ENCODE measurements at places on chromosomes 2 and 18.

GRCh38 chr2:170177950-170178781 lies at the start of gene MYO3B:
Gene MYO3B, plus strand, starts transcription at chr2:170178147. Its CDS starts 141 bp downstream, at chr2:170178288.
- no peak for DNase-seq

GRCh38 chr2:60246583-60246982 lies 306.9 kb downstream of the BCL11A start:
- no peak for DNase-seq

DNA sequence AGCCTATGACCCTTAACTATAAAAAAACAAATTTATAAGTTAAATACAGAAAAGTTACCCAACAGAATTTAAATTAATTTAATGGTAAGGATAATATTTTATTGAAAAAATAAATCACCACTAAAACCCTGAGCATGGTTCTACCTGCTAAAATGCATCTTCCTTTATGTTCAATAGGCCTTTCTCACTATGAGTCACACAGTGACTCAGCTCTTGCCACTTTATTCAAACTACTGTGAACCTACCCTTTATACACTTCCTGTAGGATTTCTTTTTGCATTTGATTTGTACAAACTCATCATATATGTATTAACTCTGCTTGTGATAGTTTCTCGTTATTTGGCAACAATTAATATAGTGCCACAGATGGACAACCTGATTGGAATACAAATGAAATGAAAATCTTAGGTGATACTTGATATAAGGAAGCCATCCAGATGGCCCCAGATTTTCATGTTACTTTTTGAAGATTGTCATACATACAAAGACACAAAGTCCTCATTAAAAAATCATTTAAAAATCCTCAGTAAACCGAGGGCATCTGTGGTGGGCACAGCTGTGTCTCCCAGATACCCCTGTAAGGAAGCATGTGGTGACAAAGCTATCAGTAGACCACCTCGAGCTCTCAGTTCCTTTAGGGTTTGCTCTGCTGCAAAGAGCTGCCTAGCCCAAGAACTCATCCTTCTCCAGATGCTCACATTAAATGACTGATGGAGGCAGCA lies 55.2 kb upstream of the COBLL1 start:
- DNase-seq = no peak

- no peak for DNase-seq
These were observed at the start of gene CD226 for GRCh38 chr18:69947361-69948133. Gene CD226, minus strand, starts transcription at chr18:69947873. Its CDS starts 467 bp downstream, at chr18:69947406.

DNA sequence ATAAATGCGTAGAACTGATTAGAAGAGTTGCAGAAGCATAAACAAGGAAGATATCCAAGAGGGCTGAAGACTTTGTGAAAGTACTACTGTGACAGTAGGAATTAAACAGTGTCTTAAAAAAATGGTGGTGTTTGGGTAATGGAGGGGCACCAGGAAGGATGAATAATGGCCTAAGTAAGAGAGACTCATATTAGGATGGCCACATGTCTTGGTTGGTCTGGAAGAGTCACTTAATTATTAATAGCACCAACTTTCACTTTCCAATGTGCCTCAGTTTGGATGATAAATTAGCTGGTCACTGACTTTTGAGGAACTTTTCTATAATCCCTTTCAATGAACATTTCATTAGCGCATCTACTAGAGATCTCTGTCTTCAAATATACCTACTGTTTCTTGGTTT lies 372.2 kb downstream of the NYAP2 start:
- no peak for DNase-seq

DNA sequence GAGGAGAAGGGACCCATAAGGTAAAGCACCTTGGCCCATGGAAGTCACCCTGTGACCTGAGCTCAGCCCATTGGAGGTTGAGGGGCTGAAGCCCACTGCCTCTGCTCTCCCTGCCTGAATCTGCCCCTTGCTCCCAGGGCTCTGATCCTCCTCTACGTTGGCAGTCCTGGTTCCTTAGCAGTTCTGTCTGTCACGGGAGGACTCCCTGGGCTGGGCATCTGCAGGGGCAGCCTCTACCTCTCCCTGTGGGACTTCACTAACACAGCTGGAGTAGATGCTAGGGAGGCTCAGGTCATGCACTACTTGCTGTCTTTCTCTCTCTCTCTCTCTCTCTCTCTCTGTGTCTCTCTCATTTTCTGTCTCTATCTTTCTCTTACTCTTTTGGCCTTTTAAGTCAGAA lies 8.7 kb downstream of the GYPC start:
- no peak for DNase-seq

DNA sequence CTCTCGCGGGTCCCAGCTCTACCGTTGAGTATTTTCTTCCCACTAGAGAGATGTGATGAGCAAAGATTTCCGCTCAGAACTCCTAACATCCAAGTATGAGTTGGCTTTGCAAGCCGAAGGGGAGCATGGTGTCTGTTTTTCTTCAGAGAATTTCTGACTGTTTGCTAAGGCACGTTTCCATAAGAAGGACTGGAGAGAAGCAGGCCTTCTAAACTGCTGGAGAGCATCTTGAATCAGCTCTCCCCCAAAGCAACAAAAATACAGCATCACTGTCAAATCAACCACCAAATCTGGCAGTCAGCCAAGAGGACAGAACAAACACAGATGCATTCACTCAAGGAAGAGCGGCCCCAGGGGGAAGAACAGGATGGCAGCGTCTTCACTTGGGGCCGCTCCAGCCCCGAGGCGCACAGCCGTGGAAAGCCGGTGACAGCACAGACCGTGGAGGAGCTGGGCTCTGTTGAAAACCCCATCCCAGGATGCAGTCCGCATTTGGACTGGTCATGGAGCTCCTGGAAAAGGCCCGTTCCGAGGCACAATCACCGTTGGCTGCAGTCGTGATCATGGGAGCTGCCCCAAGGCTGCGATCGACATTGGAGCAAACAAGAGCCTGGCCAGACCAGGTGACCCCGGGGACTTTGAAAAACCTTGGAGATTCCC lies 101.4 kb downstream of the NFATC1 start:
- no peak for DNase-seq

DNA sequence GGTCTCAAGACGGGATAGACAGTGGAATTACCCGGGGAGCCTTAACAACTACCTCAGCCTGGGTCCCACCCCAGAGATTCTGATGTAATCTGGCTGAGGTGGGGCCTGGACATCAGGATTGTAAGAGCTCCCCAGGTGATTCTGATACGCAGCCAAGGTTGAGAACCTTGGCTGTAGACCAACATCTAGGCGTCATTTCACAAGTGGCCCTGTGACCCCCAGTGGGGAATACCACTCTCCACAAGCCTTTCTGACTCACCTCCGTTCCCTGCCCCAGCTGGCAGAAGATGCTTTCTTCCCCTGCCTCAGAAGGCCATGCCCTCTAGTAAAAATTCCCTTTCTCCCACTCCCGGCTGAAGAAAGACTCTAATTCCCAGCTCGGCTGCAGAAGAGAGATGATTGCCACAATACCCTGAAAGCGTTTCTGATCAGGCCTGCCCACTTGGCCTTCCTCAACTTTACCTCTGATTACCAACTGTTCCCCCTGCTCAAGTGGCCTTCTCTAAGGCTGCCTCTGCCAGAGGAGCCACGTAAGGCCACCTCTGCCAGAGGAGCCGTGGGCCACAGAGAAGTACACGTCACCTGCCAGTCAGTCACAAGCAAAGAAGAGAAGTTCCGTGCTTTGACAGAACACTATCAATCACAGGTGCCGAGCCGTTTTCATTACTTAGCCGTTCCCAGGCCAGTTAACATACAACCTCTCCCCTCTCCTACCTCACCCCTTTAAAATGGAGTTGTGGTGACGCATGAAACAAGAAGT lies 116.8 kb upstream of the PKDCC start:
- DNase-seq = no peak

DNA sequence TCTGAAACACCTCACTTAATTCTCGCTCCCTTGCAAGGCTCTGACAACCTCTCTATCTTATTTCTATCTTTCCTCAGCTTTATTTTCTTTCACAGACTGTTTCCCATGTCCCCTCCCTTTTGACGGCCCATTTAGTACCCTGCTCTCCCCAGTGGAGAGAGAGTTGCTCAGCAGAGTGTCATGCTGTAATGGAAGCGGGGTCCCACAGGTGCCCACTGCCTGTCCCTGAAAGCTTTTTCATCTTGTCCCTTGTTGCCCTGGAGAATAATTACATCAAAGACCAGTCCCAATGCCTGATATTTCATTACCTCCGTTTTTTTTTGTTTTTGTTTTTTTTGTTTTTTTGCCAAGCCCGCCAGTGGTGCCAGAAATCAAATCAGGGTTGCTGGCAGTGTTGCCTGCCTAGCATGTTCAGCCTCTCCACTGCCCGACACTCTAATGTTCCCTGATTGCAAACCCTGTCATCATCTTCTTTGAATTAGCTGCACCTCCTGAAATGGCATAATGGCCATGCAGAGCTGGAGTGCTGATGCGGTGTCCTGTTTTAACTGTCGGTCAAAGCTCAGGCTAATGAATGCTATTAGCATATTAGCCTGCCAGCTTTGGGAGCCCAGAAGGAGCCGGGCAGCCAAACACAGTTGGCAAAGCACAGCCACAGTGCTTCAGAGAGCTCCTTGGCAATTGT lies 71.2 kb upstream of the CAVIN2 start:
- DNase-seq = no peak

DNA sequence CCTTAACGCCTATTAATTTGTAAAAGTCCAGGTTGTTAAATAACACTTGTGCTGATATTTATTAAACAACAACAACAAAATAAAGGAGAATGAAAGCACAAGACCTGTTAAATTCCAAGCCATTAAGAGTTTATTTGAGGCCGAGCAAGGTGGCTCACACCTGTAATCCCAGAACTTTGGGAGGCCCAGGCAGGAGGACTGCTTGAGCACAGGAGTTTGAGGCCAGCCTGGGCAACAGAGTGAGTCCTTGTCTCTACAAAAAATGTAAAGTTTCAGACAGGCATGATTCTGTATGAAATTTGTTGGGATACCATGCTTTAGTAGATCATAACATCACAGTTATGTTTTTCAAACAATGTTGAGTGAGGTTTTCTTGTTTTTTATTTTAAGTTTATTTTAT lies 17.1 kb downstream of the PELI1 start:
- no peak for DNase-seq

GRCh38 chr2:75560022-75560767 lies 544 bp downstream of the EVA1A start:
- DNase-seq = no peak

- no peak for DNase-seq
These were observed 53.5 kb downstream of the MGAT5 start for GRCh38 chr2:134307334-134307733.

DNA sequence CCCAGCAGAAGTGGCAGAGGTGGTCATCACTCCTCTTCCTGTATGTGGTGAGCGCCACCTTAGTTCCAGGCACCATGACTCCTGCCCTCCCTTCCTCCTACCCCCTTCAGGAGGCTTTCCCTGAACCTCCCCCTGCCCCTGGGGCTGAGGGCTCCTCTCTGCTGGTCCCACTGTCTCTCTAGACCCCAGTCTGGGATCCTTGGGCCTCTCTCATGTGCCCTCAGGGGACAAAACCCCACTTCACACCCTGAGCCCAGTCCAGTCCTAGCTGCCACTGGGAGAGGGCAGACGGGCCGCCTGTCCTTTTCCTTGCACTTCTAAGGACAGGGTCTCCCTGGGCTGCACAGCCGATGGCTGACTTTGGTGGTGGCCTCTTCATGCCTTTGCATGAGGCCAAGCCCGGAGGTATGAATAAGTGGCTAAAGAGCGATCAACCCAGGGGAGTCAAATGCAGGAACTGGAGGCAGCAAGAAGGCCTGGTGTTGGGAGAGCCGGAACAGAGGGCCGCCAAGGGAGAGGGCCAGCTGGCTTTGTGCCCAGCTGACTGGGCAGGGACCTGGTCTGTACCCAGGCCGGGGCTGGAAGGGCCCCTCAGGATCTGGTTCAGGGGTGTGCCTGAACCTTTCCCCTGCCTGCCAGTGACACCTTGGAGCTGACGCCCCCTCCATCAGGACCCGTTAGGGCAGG lies 29.5 kb downstream of the GLI2 start:
- no peak for DNase-seq

DNA sequence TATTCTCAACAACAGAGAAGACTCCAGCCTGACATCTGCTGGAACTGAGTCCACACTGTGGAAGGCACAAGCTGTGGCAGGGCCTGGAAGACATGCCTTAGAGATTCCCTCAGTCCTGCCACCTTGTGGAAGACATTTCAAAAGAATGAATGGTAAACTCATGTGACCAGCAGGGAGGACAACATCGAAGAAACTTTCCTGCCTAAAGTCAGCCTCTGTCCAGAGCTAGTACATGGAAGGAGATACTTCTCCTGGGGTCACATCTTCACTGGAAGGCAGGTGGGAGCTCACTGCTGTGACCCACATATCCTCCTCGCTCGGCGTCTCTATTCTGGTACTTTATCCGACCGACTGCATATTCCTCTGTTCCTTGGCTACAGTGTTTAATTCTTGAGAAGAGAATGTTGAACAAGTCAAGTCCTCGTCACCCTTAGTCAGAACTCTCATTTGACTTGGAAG lies 59.5 kb downstream of the PUM2 start:
- DNase-seq = no peak

DNA sequence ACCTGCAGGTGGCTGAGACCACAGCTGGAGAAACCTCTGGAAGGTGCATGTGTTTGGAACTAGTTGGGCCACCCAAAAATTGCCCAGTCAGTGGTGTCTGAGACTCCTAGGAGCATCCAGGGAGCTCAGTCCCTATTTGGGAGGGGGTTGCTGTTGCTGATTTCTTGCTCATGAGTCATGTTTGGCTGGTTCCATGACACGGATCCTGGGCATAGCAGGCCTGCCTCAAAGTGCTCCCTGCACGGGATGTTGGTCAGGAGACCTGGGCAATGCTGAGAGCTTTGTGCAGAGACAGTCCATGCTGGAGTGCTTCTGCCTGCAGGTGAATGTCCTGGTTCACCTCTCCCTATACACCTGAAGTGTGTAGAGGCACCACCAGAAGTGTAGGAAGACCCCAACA lies 194.2 kb downstream of the GLI2 start:
- DNase-seq = no peak

DNA sequence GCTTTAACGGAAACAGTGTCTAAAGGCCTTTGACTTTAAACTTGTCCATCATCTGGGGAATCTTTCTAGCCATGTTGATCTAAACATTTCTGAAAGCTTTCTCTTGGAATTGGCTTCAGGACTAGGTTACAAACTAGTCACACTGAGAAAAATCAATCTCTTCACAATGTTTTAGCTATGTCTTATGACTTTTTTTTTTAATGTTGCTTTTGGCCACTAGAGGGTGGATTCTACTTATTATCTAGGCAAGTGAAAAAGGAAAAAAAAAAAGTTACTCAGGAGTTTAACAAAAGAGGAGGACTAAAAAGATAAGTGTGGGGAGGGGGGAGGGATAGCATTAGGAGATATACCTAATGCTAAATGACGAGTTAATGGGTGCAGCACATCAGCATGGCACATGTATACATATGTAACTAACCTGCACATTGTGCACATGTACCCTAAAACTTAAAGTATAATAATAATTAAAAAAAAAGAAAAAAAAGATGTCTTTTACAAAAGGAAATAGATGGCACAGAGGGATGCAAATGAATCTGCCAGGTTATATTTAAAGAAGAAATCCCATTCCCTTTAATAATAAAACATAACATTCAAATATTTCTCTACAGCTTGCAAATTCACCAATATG lies 160.4 kb upstream of the PID1 start:
- DNase-seq = no peak

Measured in esophagus squamous epithelium (tissue), 5 donors.